Adrenal gland (tissue), 19 donors: ENCODE measurements at places on chromosomes 2 and 18. TPM values are rescaled to one million over a fixed set of nuclear protein-coding genes. Genes with fewer than 3 reads are reported as not detected.

HOXD9 gene
- total RNA-seq, result 8.7 TPM

COL4A4 gene
- total RNA-seq, result 26.7 TPM

IL1F10 gene
- total RNA-seq, result not detected

AGXT gene
- total RNA-seq, result not detected

RAB27B gene
- total RNA-seq, result 0.55 TPM

CDK15 gene
- total RNA-seq, result 1.2 TPM

VWC2L gene
- not detected for total RNA-seq

DSC3 gene
- 0.13 TPM for total RNA-seq

CROCC2 gene
- not detected for total RNA-seq

ASB18 gene
- not detected for total RNA-seq

GALNT14 gene
- 1.5 TPM for total RNA-seq

ABCB11 gene
- total RNA-seq, result 0.35 TPM

ILKAP gene
- 30.3 TPM for total RNA-seq

CCDC85A gene
- 0.89 TPM for total RNA-seq

GNAL gene
- total RNA-seq, result 1.3 TPM

FBLN7 gene
- total RNA-seq, result 7.0 TPM

MARCHF4 gene
- total RNA-seq, result 0.13 TPM

PRKCE gene
- total RNA-seq, result 19.2 TPM

IRS1 gene
- 13.5 TPM for total RNA-seq

CMPK2 gene
- total RNA-seq, result 3.7 TPM

GPATCH11 gene
- total RNA-seq, result 7.6 TPM

CSRNP3 gene
- 3.8 TPM for total RNA-seq

AOX1 gene
- total RNA-seq, result 1,121 TPM

BCL11A gene
- 6.3 TPM for total RNA-seq

GLI2 gene
- 4.5 TPM for total RNA-seq

FN1 gene
- total RNA-seq, result 75.8 TPM
